ENCODE measurements at places on chromosomes 2 and 18.

DNA sequence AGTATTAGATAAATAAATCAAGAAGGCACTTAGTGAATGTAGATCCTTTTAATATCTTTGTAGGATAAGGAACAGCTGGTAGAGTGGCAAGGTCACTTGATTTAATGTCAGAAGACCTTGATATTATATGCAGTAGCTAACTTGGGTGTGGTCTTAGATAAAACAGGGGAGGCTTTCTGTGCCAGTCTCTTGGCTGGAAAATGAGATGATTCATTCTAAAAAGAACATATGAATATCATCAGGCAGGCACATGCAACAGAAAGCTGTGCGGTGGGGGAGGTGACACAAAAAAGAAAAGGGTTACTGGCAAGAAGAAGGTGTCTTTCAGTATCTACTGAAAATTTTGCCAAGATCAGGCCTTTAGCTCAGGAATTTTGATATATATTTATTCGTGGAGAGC lies 931.7 kb upstream of the CELF4 start:
- DNase-seq: no peak

DNA sequence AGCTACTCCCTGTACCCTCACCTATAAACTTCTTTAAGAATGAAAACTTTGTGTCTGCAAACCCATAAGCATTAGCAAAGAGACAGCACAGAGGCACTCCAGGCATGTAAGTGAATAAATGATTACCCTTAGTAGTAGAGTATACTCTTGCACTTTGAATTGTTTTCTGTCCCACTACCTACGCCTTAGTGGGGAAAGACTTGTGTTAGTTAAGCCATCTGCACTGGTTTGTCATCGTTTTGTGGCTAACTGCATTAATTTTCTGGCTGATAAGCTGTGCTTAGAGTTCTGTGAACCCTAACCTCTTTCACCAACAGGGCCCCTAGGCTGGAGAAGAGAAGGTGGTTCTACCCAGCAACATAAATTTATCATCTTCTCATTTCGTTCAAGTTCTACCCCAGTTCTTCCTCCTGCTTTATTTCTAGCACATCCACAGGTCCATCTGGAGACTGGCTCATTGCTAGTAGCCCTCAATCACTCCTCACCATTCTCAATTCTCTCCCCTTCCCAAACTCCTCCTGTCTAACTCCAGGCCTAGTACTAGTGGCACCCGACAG lies 710 bp downstream of the LMAN2L start:
- DNase-seq: no peak

DNA sequence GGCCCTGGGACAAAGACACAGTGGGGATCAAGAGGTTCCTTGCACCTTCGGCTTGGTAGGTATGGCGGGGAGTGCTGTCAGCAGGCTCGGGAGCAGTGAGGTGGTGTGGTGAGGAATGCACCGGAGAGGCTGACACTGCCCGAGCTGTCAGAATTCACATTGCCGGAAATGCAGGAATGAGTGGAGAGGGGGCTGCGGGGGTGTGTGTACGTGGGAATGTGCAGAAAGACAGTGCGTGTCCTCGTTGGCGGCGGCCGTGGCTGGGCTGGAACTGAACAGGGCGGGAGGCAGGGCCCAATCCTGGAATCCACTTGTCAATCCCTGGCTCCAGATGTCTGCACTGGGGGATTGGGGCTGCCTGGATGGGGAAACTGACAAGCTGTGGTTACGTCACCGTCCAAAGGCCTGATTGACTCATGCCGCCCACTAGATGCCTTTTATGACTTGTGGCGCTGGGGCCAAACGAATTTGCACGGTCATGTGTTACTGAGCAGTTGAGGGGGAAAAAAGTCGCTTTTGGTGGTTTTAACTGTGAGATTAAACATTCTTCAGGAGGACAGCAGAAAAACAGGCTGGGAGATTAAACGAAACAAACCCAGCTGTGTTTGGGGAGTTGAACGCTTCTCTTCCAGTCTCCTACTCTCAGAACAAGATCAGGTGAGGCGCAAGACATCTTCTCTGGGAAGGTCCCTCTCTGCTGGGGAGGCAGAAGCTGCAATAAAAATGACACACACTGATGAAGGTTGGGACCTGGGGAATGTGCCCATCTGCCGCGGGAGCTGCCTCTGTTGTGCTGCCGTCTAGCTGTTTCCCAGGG lies 189.4 kb upstream of the GLI2 start:
- DNase-seq: no peak

- DNase-seq: no peak
These were observed 99.6 kb downstream of the DGKD start for GRCh38 chr2:233453916-233454315.

DNA sequence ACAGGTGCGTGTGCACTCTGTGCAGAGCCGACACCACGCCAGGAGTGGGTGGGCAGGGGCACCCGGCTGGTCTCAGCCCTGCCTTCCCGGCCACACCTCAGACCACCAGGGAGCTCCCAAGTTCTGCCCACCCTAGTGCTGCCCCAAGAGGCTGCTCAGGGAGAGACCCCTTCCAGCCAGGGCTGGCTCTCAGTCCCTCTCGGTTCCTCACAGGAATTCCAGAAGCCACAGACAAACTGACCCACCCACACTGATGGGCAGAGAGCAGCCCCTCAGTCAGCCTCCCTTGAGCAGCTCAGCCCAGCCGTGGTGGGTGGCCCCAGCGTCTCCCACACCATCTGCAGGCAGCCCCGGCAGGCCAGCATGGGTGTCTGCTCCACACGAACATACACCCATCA lies 33.8 kb downstream of the GPC1 start:
- no peak for DNase-seq

DNA sequence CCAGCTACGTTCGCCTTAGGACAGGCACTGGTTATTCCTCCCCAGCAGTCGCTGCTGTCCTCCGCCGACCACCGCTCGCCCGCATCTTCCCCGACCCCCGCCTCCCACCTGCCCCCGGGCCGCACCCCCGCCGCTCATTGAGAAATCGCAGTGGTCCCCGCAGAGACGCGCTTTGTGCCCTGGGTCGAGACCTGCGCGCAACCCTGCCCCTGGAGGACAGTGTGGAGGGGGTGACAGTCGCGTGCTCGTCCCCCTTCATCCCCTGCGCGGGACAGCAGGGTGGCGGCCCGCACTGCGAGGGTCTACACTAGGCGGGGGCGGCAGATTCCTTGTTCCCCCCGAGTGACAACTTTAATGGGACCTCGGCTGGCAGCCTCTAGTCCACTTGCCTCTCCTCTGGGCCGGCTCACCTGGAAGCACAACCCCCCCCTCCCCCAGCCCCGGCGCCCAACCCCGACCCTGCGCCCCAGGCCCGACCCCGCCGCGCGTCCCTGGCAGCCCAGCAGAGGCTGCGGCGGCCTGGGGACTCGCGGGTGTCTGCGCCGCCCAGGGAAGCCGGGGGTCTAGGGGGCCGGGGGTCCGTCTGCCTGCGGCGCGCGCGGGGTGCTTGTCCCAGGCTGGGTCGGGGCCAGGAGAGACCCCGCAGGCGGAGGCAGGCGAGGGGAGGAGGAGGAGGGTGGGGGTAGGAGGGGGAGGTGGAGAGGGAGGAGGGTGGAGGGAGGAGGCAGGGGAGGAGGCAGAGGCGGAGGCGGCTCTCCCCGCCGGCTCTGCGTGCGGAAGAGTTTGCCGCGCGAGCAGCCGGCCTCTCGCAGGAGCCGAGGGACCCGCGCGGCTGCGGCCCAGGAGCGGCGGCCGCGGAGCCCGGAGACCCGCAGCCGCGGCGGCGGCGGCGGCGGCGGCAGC lies at the start of gene NPAS2:
Gene NPAS2 (plus strand): TSS at position 770 of the 903 bp plus-strand sequence. CDS start 84,616 bp downstream, outside the sequence.
- DNase-seq: peak; percentile 7

- DNase-seq: no peak
These were observed 323.4 kb upstream of the THUMPD2 start for GRCh38 chr2:40102447-40102846.

- DNase-seq: no peak
These were observed 3.5 kb downstream of the ACTR2 start for GRCh38 chr2:65231121-65231520.

DNA sequence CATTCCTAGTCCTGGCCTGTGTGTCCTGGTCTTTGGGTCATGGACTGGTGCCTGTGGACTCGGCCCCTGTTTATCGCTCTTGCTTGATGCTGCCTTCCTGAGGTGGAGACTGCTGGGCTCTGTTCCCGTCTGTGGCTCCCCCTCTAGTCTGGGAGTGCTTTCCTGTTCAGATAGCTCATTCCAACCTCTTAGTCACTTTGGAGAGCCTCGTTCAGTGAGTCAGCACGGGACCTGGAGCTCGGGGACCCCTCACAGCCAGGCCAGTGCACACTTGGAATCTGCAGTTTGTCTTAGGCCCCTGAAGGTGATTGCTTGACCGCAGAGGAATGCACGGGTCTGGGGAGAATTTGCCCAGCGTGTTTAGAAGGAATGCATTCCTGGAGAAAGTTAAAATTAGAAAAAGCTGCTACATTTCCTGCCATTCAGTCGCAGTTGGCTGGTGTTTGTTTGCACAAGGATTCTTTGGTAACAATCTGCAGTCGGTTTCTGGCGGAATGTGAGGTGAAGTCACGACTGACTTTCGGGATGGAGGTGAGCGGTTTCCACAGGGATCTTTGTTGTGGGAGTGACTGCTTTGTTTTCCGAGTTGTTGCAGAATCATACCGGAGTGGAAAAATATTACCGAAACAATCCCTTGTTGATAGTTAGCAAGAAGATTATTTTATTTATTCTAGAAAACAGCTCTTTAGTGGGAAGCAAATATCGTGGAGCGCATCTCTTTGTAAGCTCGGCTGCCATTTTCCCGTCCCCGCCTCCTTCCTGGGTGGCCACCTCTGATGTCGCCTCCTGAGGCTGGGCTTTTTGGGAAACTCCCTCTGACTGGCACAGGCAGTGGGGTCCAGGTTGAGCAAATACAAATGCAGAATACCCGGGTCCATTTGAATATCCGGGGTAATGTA lies 29.6 kb downstream of the SH3BP4 start:
- DNase-seq: no peak

GRCh38 chr2:222424729-222425671 lies 657 bp downstream of the SGPP2 start:
- DNase-seq: peak; percentile 18

GRCh38 chr2:103810875-103811274 lies 1043.0 kb upstream of the POU3F3 start:
- no peak for DNase-seq

- no peak for DNase-seq
These were observed at the start of gene SCN1A for GRCh38 chr2:166127217-166128155. SCN1A (minus strand) TSS chr2:166128020; CDS start chr2:166073621, 54,399 bp downstream.

DNA sequence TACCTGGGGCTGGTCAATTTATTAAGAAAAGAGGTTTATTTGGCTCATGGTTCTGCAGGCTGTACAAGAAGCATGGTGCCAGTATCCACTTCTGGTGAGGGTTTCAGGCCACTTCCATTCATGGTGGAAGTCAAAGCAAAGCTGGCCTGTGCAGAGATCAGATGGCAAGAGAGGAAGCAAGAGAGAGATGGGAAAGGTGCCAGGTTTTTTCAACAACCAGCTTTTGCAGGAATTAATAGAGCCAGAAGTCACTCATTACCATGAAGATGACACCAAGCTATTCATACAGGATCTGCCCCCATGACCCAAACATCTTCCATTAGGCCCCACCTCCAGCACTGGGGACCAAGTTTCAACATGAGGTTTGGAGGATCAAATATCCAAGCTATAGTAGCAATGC lies 56.8 kb upstream of the ST3GAL5 start:
- DNase-seq: no peak

DNA sequence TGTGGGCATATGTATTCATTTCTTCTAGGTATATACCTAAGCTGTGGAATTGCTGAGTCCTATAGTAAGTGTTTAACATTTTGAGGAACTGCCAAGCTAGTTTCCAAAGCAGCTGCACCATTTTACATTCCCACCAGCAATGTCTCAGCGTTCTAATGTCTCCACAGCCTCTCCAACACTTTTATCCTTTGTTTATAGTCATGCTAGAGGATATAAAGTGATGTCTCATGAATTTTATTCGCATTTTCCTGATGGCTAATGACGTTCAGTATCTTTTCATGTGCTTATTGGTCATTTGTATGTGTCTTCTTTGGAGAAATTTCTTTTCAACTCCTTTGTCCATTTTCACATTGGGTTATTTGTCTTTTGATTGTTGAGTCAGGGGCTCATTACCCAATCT lies 295.2 kb downstream of the NCKAP5 start:
- no peak for DNase-seq

- no peak for DNase-seq
These were observed 131.5 kb upstream of the PGAP1 start for GRCh38 chr2:197057959-197058358.

Data from T-helper 17 cell (primary cell).